Heart right ventricle (tissue), 16 donors: ENCODE measurements at places on chromosomes 1 and 21. TPM values are rescaled to one million over a fixed set of nuclear protein-coding genes. Genes with fewer than 3 reads are reported as not detected.

TMCC2 gene
- 1.3 TPM for total RNA-seq

CDC14A gene
- 3.2 TPM for total RNA-seq

IQGAP3 gene
- 0.21 TPM for total RNA-seq

CA6 gene
- total RNA-seq: not detected

GRCh38 chr21:46374761-46375389 is 50.9 kb downstream of the PCNT start:
- DNase-seq: no peak

DNA sequence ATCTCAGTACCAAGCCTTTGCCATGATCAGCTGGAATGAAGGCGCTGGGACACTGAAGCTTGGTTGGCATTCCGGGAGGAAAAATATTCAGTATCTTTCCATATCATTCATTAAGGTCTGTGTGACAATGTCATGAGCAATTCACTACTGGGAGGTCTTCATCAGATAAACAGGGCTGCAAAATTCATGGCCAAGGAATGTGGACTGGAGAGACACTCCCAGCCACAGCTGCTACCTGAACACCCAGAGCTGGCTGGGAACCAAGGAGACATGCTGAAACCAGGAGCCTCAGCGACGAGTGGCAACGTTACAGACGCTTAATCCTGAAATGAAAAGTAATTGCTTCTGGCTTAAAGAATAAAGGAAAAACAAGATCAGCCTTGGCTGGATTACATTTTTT is 30.6 kb upstream of the DDAH1 start:
- DNase-seq: no peak

DNA sequence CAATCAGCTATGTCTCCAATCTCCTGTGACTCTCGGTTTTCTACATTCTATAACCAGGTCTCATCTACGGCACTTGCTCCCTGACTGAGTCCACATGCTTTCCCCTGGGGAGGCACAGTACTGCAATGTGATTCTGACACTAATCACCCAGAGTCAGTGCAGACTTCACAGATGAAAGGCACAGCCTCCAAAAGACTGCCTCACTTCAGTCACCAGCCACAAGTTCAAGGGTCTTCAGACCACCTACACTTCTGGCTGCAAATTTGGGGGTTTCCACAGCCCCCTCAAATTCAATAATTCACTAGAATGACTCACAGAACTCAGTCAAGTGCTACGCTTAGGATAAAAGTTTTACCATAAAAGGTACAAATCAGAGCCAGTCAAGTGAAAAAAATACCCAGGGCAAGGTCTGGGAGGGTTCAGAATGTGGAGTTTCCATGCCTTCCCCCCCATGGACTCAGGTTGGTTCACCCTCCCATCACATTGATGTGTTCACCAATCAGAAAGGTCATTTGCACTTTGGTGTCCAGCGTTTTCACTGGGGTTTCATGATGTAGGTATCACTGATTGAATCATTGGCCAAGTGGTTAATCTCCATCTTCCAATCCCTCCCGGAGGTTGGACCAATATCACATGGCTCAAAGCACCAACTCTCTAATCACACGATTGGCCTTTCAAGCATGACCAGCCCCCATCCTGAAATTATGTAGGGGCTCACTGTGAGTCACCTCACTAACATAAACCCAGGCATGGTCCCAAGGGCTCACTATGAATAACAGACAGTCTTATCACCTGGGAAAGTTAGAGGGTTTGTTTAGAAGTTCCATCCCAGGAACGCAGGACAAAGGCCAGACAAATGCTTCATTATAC is 182.9 kb upstream of the CAMK1G start:
- DNase-seq: no peak

DNA sequence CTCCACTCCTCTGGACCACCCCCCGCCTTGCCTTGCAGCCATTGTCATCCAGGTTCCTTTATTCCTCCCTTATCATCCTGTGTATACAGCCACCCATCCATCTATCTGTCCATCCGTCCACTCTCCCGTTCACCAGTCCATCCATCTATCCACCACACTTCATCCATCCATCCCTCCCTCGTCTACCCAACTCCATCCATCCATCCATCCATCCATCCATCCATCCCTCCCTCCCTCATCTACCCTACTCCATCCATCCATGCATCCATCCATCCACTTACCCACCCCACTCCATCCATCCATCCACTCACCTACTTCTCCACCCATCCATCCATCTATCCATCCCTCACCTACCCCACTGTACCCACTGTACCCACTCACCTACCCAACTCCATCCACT is 35.4 kb downstream of the DHRS3 start:
- DNase-seq: no peak
